ENCODE measurements at places on chromosomes 11 and 22. TPM values are rescaled to one million over a fixed set of nuclear protein-coding genes. Genes with fewer than 3 reads are reported as not detected.

Gene ANKK1
- total RNA-seq = 0.22 TPM

Gene KRTAP5-10
- not detected for total RNA-seq

Gene OR51F1
- not detected for total RNA-seq

Gene MISFA
- total RNA-seq = 0.65 TPM

GRCh38 chr22:26271427-26271826 is 102.2 kb downstream of the SEZ6L start:
- no peak for DNase-seq

GRCh38 chr22:41983513-41984405 is 14.5 kb downstream of the SEPTIN3 start:
- DNase-seq = no peak

Gene RHOD
- 6.6 TPM for total RNA-seq

Gene DRG1
- 70.9 TPM for total RNA-seq

DNA sequence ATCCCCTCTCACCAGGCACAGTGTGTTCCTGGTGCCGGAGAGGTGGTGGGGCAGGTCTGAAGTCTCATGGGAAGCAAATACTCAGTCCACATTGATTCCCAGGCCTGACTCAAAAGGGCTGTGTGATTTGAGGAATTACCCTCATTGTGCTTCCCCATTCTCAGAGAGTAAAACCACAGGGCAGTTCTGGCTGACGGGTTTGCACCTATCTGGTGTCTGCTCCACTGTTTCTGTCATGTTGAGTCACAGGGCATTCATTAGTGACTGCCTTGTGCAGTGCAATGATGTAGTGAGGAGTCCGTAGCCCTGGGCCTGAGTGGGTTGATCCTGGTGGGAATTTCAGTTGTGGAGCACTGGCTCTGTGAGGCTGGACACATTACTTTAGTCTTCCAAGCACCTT is 85.2 kb upstream of the ARHGAP20 start:
- DNase-seq = no peak

Gene KCNE3
- total RNA-seq = 1.3 TPM

DNA sequence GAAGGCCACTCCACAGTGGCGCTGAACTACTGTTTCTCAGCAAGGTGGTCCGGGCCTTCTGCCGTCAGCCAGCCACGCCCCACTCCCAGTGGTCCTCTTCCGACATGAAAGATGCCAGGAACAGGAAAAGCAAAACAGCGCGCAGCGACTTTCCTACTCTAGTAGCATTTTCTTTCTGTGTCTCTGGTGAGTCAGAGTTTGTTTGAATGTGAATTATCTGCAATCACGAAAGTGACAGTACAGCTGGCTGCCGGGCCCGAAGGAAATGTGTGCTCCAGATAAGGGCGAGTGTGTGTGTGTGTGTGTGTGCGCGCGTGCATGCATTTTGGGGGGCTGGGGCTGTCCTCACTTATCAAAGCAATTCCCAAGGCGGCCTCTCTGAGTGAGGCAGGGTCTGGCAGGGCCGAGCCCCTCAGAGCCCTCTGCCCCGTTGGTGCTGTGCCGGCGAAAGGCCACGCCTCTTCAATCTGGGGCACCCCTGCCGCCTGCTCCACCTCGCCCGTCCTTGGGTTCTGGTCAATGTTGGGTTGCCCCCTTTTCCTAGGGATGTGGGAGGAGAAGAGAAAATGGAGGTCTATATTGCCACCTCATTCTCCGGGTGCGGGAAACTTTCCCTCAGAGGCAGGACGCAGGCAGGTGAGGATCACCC is 288.5 kb downstream of the KIRREL3 start:
- DNase-seq = no peak

- no peak for DNase-seq
Measured at GRCh38 chr11:96257972-96258934, 84.7 kb downstream of the MAML2 start.
